ENCODE measurements at places on chromosomes 5 and 9.

- no peak for DNase-seq
Measured at GRCh38 chr5:141825791-141826560, 52.2 kb downstream of the PCDH1 start.

- no peak for DNase-seq
Measured at GRCh38 chr9:93129691-93130500, 4.2 kb downstream of the NINJ1 start.

GRCh38 chr5:4142842-4143241, 547.2 kb downstream of the IRX1 start:
- no peak for DNase-seq

DNA sequence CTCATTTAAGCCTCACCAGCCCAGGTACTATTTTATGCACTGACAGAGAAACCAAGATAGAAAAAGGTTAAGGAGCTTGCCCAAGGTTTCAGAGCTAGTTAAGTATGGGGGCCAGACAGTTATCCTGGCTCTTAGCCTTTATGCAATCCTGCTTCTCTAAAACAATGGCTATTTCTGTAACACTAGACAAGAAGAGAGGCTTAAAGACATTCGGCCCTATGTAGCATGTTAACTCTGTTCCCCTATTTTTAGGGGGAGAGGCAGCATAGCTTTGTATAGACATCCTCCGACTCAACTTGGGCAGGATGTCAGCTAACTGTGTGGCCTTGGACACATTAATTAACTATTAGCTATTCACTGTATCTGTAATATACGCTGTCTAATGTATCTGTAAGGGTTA, 54.6 kb downstream of the LHFPL2 start:
- DNase-seq = no peak

GRCh38 chr5:81556809-81557208, 162.9 kb upstream of the ACOT12 start:
- no peak for DNase-seq
